NCI-H1105 (cell line): ENCODE measurements at places on chromosomes 5 and 9.

DNA sequence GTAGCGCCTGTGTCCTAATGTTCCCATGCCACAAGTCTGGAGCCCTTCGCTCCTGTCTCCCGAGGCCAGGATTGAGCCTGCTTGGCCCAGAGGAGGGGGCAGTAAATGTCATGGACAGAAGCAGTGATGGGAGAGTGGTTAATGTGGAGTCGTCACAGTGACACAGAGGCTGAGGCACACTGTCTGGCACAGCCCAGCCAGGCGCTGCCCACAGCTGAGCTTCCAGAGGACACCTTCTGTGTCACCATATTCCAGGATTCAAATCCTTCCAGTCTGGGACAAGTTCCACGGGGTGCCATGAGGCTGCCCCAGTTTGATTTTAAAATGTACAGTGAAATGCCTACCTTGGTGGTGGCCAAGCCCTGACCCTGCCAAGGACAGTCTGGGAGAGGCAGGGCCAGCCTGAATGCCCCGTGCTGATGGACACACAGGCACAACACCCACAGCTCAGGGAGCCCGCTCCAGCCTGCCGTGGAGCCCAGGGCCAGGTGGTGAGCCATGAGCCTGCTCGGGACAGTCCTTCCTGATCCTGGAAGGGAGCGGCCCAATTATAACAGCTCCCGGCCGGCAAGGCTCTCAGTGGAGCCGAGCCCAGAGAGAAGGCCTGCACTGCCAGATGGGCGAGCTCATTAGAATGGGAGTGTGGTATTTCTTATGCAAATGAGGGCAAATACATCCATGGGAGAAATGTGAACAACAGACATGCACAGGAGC lies 99.1 kb upstream of the RUFY1 start:
- DNase-seq: no peak

DNA sequence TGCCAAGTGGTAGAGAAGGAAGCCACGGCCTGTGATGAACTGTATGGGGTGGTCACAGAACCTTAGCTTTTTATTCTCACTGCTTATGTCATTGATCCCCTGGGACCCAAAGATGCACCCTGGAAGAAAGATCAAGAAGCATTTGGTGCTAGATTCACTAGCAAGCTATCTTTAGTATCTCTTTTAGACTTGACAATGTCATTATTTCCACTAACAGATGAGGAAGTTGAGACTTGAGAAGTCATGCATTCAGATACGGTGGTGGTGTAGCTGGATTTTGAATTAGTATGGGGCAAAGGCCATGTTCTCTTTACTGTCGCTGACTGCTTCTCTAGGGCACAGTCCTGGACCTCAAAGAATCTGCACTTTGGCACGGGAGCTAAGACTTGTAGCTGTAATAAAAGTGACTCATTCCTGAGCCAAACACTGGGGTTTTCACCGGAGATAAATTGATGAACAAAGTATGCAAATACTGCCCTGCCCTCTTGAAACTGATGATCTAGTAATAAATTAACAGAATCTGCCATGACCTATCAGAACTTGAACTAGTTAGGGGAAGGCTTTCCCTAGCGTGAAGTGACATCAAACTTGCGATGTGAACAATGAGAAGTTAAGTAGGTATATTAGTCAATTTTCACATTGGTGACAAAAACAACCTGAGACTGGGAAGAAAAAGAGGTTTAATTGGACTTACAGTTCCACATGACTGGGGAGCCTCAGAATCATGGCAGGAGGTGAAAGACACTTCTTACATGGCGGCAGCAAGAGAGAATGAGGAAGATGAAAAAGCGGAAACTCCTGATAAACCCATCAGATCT lies 5.4 kb downstream of the GDA start:
- no peak for DNase-seq

DNA sequence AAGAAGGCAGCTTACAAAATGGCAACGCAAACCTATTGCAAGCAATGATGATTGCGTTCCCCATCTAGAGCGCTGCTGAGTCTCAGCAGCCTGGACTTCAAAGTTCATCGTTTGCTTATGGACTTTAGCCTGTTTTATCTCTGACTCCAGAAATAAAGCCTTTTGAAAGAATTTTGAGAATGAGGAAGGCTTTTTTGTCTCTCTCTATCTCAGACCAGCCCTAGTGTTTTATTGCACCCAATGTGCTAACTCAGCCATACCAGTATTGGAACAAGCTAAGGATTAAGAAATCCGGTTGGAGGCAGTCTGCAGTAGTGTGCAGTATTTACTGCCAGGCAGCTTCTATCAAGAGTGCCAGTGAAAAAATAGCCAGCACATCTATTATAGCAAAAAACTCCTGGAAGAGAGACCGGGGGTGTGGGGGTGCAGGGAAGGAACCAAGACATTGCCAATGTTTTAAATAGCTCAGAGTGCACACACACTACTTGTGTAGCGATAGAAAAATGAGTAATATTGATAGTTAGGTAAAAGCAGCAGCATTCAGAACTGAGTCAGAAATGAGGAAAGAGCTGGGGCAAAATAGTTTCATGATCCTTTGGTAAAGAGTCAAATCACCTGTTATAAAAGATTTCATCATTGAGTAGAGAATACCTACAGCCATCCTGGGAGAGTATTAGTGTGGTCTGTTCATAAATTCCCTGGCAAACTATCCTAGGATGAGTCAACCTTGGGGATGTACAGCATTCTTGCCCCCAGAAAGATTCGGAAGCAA lies 219.0 kb downstream of the ZNF608 start:
- no peak for DNase-seq

DNA sequence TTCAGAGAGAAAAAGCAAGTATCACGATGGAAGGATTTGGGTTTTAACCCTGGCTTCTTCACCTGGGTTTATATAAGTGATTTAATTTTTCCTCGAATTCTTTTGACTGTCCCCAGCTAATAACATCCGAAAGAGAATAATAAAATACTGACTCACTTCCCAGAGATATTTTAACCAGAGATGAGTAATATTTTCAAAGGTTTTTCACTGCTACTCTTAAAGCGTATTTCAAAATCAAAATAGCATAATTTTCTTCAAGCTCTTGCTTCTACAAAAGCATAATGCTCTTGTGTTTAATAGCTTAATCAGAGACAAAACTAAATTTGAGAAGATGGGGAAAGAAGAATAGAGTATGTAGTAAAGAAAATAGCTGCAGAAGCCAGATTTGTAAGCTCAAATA lies 215.2 kb upstream of the PTGER4 start:
- DNase-seq: no peak

- no peak for DNase-seq
Observed at GRCh38 chr5:72107901-72108201, 576 bp downstream of the MAP1B start.
